ENCODE measurements at places on chromosomes 1 and 21.

DNA sequence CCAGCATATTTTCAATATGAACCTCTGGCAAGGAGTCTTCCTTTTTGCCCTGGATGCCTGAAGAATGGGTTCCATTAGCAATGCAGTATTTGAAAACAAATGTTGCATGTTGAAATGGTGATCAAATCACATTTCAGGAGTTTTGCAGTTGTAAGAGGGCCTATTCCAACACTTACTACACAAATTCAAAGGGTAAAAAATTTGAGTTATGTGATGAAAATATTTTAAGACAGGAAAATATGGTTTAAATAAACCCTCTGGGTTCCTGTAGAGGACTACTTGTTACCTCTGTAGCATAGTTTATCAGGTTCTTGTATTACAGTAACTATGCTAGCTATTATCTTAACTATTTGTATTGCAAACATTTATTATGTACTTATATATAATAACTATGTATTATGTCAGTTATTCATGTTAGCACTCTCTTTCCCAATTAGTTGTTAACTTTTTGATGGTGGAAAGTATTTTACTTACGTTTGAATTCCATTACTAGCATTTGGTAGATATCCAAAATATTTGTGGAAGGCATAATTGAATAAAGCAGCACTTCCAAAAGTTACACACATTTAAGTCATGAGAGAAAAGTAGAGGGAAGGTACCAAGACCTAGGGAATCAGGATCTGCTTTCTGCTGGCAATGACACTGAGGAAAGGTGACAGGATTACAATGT, 312.9 kb downstream of the GRIK1 start:
- DNase-seq = no peak

DNA sequence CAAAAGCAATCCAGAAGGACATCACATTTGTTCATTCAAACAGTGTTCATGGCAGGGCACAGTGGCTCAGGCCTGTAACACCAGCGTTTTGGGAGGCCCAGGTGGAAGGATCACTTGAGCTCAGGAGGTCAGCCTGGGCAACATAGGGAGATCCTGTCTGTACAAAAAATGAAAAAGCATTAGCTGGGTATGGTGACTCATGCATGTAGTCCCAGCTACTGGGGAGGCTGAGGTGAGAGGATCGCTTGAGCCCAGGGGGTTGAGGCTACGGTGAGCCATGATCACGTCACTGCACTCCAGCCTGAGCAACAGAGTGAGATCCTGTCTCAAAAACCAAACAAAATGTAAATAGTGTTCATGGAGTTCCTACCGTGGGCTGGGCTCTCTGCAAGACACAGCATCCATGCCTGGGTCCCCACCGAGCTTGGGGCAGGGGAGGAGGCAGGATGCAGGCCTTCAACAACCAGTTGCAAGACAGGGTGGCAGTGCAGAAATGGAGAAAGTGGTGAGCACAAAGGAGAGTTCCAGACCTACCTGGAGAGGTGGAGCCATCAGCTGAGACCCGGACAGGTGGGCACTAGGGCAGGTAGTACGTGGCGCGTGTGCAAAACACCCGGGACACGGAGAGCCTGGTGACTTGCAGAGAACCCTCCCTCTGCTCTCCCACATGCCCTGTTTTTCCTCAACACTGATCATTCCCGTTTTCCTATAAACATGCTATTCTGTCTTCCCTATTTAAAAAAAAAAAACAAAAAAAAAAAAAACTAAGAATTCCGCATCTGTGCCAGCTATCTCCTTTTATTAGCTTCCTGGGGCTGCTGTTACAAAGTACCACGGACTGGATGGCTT, 138.9 kb downstream of the TOMM20 start:
- no peak for DNase-seq

GRCh38 chr1:26275580-26276431, 4.1 kb upstream of the SH3BGRL3 start:
- DNase-seq = peak; percentile 75

GRCh38 chr1:116284819-116285390, 88.1 kb upstream of the ATP1A1 start:
- no peak for DNase-seq

- DNase-seq = no peak
These were observed 18.3 kb upstream of the PLEKHA6 start for GRCh38 chr1:204377800-204378668.

DNA sequence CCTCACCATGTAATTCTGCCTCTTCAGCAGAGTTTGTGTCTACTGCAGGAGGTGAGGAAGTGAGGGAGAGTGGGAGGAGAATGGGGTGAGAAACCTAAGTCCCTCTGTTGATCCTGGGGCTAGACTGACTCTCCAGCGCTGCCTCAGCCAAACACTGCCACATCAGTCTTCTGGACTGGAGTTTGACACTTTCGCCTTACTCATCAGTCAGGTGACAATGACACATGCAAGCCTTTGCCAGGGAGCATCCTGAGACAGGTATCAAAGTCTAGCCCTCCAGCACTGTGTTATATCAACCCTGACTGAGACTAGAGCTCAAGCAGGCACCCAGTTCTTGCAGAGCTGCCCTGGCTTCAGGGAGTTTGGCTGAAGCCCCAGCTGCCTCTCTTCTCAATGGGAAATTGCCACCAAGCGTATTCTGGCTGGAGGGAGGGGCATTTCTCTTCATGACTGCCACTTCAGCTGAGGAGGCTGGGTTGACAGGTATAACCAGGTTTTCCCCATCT, 33.3 kb upstream of the SUCO start:
- no peak for DNase-seq

DNA sequence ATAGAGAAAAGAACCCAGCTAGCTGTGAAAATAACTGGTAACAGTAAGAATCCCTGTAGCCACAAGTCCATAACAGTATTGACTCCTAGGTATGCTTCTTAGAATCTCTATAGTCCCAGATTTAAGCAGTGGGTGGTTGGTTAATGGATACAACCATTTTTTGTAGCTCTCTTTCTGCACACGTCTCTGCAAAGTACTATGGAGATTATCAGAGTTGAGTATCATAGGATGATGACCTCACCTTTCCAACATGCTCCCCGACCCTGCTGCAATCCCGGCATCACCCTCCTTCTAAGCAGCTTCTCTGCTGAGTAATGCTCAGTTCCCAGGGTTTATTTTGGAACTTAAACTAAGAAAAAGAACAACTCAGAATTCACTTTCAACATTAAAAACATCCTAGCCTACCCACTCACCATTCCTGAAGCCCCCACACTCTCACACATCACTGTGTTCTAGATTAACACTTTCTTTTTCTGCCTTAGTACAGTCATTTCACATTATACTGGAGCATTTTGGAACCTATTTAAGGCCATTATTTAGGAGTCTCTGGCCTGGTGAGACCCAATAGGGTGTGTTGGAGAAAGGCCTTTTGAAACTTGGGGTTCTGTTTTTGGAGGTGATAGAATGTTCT, 2.7 kb downstream of the MLLT11 start:
- no peak for DNase-seq

DNA sequence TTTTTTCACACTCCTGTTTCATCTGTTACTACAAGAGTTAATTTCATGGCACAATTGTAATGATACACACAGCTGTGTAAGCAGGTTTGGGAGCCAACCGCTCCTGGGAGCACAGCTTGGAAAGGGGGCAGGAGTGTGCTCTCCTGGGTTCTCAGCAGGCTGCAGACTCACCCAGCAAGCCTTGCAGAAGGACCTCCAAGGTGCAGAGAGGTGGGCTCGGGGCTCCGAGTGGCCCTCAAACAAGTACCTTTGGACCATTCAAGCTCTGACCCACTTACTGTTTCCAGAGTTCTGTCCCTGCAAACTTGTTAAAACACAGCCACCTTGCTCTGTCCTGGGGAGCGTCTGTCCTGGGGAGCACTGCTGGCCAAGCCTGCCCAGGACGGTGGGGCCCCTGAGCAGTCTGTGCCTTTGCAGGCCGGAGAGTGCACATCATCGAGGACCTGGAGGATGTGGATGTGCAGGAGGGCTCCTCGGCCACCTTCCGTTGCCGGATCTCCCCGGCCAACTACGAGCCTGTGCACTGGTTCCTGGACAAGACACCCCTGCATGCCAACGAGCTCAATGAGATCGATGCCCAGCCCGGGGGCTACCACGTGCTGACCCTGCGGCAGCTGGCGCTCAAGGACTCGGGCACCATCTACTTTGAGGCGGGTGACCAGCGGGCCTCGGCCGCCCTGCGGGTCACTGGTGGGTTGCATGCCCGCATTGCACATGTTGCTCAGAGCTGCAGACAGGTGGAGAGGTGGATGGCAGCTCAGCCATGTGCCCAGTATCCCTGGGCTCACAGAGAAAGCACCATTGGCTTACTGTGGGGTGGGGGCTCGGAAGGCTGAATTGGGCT, 78.0 kb downstream of the OBSCN start:
- DNase-seq = no peak

DNA sequence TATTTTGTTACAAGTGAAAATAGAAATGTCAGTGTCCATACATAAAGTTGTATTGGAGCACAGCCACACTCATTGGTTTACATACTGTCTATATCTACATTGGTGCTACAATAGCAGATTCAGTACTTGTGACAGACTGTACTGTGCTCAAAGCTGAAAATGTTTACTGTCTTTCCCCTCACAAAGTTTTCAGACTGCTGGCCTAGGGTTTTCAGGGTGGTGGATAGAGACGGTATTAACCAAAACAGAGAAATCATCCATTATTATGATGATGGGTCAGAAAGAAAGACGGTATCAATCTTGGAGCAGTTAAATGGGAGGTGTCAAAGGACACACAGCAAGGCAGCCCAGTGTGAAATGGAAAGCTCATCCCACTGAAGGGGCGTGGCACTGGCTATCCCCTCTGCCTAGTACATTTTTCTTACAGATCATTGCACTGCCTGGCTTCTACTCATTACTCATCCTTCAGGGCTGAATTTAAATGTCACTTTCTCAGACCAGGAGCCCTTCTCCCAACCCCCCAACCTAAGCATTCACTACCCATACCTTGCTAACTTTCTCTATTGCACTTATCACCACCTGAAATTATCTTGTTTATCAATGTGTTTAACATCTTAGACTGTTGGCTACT, 10.2 kb downstream of the JAK1 start:
- DNase-seq = no peak

DNA sequence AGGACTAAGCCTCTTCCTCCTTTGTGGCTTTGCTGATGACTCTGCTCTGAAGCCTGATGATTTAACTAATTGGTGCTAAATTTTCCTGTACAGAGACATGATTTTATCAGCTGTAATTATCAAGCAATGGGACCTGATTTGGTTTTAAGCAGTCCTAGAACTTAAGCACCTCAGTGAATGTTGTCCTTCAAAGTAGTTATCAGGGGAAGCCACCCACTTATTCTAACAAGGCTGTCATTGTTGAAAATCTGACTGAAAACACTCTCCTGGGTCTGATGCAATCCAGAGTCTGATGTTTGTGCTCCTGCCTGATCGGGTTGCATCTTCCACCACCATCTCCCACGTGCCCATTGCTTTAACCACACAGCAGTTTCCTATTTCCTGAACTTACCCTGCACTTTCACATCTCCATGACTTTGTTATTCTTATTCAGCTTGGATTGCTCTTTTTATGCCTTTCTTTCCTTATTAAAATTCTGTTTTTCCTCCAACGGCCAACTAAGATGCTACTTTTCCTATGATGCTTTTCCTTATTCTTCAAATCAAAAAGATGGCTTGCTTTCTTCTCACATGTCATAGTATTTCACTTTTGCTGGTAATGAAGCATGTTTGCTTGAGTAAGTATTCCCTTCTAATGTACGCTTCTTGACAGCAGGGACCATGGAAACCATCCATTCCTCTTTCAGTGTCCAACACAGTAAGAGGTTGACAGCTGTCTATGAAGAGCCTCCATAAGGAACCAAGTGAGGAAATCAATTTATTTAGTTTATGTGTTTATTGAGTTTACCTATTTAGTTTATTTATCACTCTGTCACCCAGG, 55.0 kb downstream of the S1PR1 start:
- no peak for DNase-seq

DNA sequence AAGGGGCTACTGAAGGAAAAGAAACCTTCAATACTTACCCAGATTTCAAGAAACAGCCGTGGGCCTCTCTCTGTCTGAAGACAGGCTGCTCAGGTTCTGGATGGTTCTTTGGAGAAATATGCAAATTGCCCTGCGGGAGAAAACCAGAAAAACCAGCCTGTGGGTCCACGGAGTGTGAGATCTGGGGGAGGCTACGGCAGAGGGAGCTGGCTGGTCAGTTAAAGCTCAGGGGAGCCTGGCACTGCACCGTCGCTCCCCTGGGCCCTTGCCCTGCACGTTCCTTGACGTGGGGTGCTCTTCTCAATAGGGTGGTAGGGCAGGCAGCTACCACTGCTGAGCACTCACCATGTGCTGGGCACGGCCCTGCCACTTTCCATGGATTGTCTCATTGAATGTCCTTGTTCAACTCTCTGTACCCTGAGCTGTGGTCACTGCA, 12.7 kb downstream of the TMCO4 start:
- DNase-seq = no peak

DNA sequence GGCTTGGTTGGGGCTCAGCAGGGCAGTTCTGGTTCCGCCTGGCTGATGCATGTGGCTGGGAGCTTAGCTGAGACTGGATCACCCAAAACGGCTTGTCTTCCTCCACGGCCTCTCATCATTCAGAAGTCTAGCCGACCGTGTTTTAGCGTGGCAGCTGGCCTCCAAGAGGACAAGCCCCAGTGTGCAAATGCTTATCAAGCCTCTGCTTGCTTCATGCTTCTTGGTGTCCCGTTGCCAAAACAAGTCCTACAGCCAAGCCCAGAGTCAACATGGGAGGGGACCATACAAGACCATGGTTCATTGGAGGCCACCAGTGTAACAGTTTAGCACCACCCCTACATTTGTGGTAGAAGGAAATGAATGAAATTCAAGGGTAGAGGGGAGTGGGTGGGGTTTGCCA, 10.5 kb upstream of the KDF1 start:
- no peak for DNase-seq

- no peak for DNase-seq
These were observed 46.0 kb downstream of the ALG6 start for GRCh38 chr1:63413394-63413793.

GRCh38 chr1:25756215-25756614, 43.8 kb upstream of the SELENON start:
- DNase-seq = no peak

- no peak for DNase-seq
These were observed 180.7 kb upstream of the ZNHIT6 start for GRCh38 chr1:85888921-85889320.

GRCh38 chr1:218363141-218363540, 18.0 kb downstream of the TGFB2 start:
- no peak for DNase-seq

- DNase-seq = no peak
These were observed 47.7 kb downstream of the ZNHIT6 start for GRCh38 chr1:85660541-85660940.
